ENCODE measurements at places on chromosomes 5 and 9. TPM values are rescaled to one million over a fixed set of nuclear protein-coding genes. Genes with fewer than 3 reads are reported as not detected.
A peak's percentile ranks its signal among the peaks of the same experiment; 100 is the strongest.

DNA sequence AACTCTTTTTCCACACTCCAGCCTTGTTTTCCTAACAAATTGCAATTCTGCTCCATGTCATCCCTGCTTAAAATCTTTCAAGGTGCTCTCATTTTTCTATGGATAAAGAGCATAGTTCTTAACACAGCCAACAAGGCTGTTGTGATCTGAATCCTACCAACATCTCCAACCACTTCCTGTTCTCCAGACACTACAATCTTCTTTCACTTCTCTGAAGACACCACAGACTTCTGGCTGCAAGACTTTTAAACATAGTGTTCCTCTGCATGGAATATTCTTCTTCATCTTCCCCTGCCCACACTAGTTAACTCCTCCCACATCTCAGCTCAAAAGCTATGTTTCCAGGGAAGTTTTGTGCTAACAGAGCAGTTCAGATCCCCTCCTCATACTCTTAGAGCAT lies 404.8 kb downstream of the MAN2A1 start:
- no peak overlapping the region for H3K4me3 ChIP-seq
- no peak overlapping the region for H3K27ac ChIP-seq
- H3K27me3 ChIP-seq, result no peaks in the 10 kb centered on the region
- H3K4me1 ChIP-seq, result peaks cover 1% of the 10 kb centered on the region
- DNase-seq, result no peak
- H3K36me3 ChIP-seq, result peaks cover 2% of the 10 kb centered on the region

- DNase-seq, result no peak
- no peak overlapping the region for H3K27ac ChIP-seq
- no peaks in the 10 kb centered on the region for H3K36me3 ChIP-seq
- no peak overlapping the region for H3K4me3 ChIP-seq
- H3K4me1 ChIP-seq, result no peaks in the 10 kb centered on the region
These were observed 108.4 kb downstream of the KCNIP1 start for GRCh38 chr5:170612256-170612678.

- H3K4me1 ChIP-seq, result peaks cover 6% of the 10 kb centered on the region
- no peaks in the 10 kb centered on the region for H3K36me3 ChIP-seq
- H3K27me3 ChIP-seq, result peaks cover 25% of the 10 kb centered on the region
- DNase-seq, result no peak
- H3K27ac ChIP-seq, result no peak overlapping the region
These were observed 55.9 kb downstream of the NSUN2 start for GRCh38 chr5:6576861-6577501.

F2RL2 gene
- not detected for total RNA-seq

DNA sequence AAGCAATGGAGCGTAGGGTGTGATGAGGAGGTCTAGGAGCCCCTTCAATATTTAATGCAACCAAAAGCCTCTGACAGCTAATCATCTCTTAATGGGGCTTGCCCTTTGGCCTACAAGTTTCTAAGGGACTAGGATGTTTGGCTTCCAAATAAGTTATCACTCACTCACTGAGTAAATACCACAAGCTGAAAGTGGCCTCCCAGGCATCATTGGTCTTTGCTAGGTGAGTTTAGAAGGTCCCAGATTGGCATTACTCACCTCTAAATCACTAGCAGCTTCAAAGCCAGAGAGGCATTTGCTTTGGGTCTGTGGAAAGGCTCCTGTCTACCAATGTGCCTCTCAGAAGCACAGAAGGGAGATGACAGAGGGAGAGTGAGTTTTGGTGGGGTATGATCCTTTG lies 344.2 kb downstream of the NTRK2 start:
- DNase-seq, result no peak
- H3K4me3 ChIP-seq, result no peak overlapping the region

GRCh38 chr9:35579130-35579529 lies 25.9 kb upstream of the TESK1 start:
- no peak overlapping the region for H3K4me3 ChIP-seq
- DNase-seq, result no peak
- H3K27ac ChIP-seq, result peak overlapping the region; percentile 66

- no peaks in the 10 kb centered on the region for H3K4me1 ChIP-seq
- no peaks in the 10 kb centered on the region for H3K27me3 ChIP-seq
- H3K27ac ChIP-seq, result no peak overlapping the region
- H3K36me3 ChIP-seq, result no peaks in the 10 kb centered on the region
- DNase-seq, result no peak
These were observed 910.2 kb downstream of the TAF11L14 start for GRCh38 chr5:18544421-18544820.

IFNK gene
- not detected for total RNA-seq

CDX1 gene
- not detected for total RNA-seq

DNA sequence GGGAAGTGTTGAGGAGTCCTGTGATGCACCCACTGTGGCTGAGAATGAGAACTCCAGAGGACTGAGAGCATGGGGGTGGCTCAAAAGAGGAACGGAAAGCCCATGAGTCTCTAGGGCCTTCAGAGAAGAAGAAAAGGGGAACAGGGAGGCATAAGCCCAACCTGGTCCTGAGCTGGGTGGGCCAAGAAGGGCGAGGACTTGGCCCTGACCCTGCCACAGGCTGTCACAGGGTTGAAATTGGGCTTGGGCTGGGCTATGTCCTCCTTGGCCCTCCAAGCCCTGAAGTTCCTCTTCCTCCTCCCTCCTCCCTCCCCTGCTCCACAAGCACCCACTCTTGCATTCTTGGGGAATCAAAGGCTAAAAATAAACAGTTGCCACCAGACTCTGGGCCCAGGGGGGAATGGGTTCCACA lies 49.3 kb upstream of the PPARGC1B start:
- no peak overlapping the region for H3K27ac ChIP-seq
- H3K27me3 ChIP-seq, result peaks cover 7% of the 10 kb centered on the region
- H3K4me3 ChIP-seq, result no peak overlapping the region
- DNase-seq, result no peak
- no peaks in the 10 kb centered on the region for H3K36me3 ChIP-seq

DNA sequence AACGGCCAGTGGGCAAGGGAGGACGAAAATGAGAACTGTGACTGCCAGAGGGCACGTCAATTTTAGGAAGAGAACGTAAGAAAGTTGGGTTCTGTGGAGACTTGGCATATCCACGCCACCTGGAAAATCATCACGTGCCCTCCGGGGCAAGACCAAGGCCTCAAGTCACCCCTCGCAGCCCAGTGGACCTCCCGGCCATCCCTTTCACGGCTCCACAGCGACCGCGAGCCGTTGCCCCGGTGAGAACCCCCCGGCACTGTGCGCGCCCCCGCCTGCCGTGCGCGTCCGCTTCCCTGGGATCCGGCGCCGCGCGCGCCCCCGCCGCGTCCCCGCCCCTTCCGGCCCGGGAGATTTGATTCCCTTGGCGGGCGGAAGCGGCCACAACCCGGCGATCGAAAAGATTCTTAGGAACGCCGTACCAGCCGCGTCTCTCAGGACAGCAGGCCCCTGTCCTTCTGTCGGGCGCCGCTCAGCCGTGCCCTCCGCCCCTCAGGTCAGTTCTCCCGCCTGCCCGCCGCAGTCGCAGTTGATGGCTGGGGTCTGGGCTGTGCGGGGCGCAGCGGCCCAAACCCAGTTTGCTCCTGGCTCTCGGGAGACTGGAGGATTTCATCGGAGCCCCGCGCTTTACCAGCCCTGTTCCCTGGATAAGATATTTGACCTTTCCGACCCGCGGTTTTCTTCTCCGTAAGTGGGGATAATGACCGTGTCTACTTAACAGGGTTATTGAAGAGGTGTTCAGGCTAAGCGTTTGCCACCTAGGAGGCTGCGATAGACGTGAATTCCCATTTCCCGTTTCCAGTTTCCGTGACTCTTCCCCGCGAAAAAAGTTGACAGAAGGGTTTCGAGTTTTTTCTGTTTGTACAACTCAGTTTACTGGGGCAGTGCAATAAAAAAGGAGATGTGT lies at the start of gene MELK:
MELK (plus strand) TSS at position 381 of the 904 bp plus-strand sequence. CDS start 8,787 bp downstream, outside the sequence.
- DNase-seq, result peak; percentile 86
- peak within 1 kb of the TSS; percentile 91 for H3K27ac ChIP-seq
- H3K36me3 ChIP-seq, result peaks cover 11% of the 10 kb centered on the region
- peak within 1 kb of the TSS; percentile 97 for H3K4me3 ChIP-seq
- H3K27me3 ChIP-seq, result peaks cover 2% of the 10 kb centered on the region

PCDHA8 gene
- not detected for total RNA-seq

GRCh38 chr9:71891557-71892189 lies 19.3 kb downstream of the ABHD17B start:
- peaks cover 59% of the 10 kb centered on the region for H3K4me1 ChIP-seq
- no peak overlapping the region for H3K4me3 ChIP-seq
- no peak overlapping the region for H3K27ac ChIP-seq
- no peak for DNase-seq
- no peaks in the 10 kb centered on the region for H3K27me3 ChIP-seq

- no peak within 1 kb of the TSS for H3K27ac ChIP-seq
- peak within 1 kb of the TSS; percentile 64 for H3K4me3 ChIP-seq
- DNase-seq, result no peak
These were observed at the start of gene PTGS1 for GRCh38 chr9:122370869-122371755. Gene PTGS1 (plus strand): TSS chr9:122371024. CDS start chr9:122371085, 61 bp downstream.

PDCD1LG2 gene
- 1.4 TPM for total RNA-seq

GRCh38 chr9:76713381-76713780 lies 50.9 kb upstream of the PCA3 start:
- H3K36me3 ChIP-seq, result no peaks in the 10 kb centered on the region
- H3K27me3 ChIP-seq, result peaks cover 6% of the 10 kb centered on the region
- H3K4me1 ChIP-seq, result no peaks in the 10 kb centered on the region
- no peak for DNase-seq

DNA sequence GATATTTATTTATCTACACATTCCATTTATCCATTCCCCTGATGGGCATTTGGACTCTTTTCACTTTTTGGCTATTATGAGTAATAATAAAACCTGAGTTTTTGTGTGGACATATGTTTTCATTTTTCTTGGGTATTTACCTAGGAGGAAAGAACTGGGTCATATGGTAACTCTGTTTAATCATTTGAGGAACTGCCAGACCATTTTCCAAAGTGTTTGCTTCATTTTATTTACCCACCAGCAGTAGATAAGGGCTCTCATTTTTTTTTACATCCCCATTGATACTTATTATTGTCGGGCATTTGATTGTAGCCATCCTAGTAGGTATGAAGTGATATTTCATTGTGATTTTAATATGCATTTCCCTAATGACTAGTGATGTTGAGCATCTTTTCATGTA lies 7.7 kb upstream of the PTPDC1 start:
- peaks cover 4% of the 10 kb centered on the region for H3K27me3 ChIP-seq
- no peak for DNase-seq
- no peak overlapping the region for H3K4me3 ChIP-seq
- H3K36me3 ChIP-seq, result peaks cover 1% of the 10 kb centered on the region
- H3K27ac ChIP-seq, result no peak overlapping the region
- no peaks in the 10 kb centered on the region for H3K4me1 ChIP-seq

PHYHD1 gene
- total RNA-seq, result 1.0 TPM

BTNL3 gene
- total RNA-seq, result not detected

SLC34A3 gene
- not detected for total RNA-seq

IFNA13 gene
- total RNA-seq, result not detected

TMEM174 gene
- not detected for total RNA-seq

- H3K4me3 ChIP-seq, result no peak overlapping the region
- no peak for DNase-seq
- H3K36me3 ChIP-seq, result no peaks in the 10 kb centered on the region
- no peaks in the 10 kb centered on the region for H3K4me1 ChIP-seq
- H3K27ac ChIP-seq, result no peak overlapping the region
These were observed 276.8 kb downstream of the MCTP1 start for GRCh38 chr5:95007921-95008597.

DNA sequence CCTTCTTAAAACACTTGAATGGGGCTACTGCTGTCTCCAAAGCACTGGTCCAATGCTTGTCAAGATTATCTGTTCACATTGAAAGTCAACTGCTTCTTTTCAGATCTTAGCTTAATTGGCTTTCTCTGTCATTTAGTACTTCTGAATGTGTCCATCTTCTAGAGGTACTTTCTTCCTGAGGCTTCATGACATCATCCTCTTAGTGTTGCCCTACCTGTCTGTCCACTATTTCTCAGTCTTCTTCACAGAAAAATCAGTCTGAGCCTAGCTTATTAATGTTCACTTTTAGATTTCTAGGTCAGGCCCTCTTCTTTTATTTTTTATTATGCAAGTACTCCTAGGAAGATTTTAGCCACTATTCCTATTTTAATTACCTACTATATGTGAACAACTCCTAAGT lies 899.9 kb downstream of the DTWD2 start:
- no peak overlapping the region for H3K4me3 ChIP-seq
- no peak for DNase-seq
- H3K27ac ChIP-seq, result no peak overlapping the region
- no peaks in the 10 kb centered on the region for H3K4me1 ChIP-seq
- no peaks in the 10 kb centered on the region for H3K27me3 ChIP-seq
- H3K36me3 ChIP-seq, result no peaks in the 10 kb centered on the region

DBH gene
- total RNA-seq, result not detected

- H3K4me1 ChIP-seq, result no peaks in the 10 kb centered on the region
- no peaks in the 10 kb centered on the region for H3K36me3 ChIP-seq
- H3K4me3 ChIP-seq, result no peak overlapping the region
These were observed 2.0 kb upstream of the DBH start for GRCh38 chr9:133634081-133634691.

- peaks cover 22% of the 10 kb centered on the region for H3K27me3 ChIP-seq
- H3K36me3 ChIP-seq, result peaks cover 6% of the 10 kb centered on the region
- no peak overlapping the region for H3K27ac ChIP-seq
- DNase-seq, result no peak
- H3K4me1 ChIP-seq, result no peaks in the 10 kb centered on the region
- no peak overlapping the region for H3K4me3 ChIP-seq
These were observed 70.3 kb downstream of the TSSK1B start for GRCh38 chr5:113364466-113364865.

DNA sequence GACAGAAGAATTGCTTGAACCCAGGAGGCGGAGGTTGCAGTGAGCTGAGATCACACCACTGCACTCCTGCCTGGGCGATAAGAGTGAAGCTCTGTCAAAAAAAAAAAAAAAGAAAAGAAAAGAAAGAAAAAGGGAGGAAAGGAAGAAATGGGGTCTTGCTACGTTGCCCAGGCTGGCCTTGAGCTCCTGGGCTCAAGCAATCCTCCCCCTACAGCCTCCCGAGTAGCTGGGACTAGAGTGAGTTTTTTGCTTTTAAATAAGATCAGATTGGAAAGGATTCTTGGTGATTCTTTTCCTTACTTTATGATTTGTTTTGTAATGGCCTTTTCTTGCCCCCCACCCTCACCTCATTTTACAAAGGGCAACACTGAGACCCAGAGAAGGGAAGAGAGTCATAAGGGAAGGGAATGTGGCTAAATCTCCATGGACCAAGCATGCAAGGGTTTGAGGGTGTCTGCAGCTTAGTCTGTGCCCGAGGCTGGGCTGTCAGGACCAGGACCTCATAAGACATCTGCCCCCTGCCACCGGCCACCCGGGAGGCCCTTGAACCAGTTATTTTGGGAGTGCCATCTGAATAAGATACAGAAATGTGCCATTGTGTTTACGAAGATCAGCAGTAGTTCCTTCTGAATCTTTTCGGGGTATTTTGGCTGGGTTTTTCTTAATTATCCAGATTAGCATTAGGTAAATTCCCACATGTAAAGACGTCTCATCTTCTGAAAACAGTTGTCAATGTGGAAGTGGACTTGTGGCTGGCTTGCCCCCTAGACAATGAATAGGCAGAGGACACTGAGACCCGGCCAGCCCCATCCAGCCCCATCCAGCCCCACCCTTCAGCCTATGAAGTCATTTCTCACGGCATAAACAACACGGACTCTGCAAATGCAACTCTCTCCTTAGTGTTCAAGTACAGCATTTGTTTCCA lies 44.5 kb upstream of the GRHPR start:
- H3K27ac ChIP-seq, result no peak overlapping the region
- no peak for DNase-seq
- H3K4me3 ChIP-seq, result no peak overlapping the region
- H3K27me3 ChIP-seq, result peaks cover 11% of the 10 kb centered on the region
- no peaks in the 10 kb centered on the region for H3K4me1 ChIP-seq

- H3K36me3 ChIP-seq, result no peaks in the 10 kb centered on the region
- no peak overlapping the region for H3K4me3 ChIP-seq
- H3K4me1 ChIP-seq, result no peaks in the 10 kb centered on the region
- DNase-seq, result no peak
- no peaks in the 10 kb centered on the region for H3K27me3 ChIP-seq
These were observed 409.9 kb downstream of the BRINP1 start for GRCh38 chr9:118959366-118959765.
